GM20000 (cell line): ENCODE measurements at places on chromosomes 2 and 18.

DNA sequence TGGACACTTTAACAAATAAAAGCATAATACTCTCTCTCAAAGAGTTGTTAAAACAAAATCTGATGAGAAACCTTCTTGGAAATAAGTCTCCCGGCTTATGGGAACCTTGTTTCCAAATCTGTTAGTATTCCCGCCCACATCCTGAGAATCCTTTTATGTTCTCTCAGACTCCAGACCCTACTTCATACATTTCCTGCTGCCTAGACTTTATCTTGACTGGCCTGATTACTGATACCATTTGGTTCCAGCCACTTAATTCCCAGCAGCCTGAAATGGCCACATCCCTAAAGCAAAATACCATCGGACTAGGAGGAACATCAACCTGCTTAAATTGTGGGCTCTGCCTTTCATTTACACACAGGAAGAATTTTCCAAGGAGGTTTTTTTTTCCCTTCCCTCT, 79.1 kb upstream of the CYP1B1 start:
- DNase-seq = no peak

DNA sequence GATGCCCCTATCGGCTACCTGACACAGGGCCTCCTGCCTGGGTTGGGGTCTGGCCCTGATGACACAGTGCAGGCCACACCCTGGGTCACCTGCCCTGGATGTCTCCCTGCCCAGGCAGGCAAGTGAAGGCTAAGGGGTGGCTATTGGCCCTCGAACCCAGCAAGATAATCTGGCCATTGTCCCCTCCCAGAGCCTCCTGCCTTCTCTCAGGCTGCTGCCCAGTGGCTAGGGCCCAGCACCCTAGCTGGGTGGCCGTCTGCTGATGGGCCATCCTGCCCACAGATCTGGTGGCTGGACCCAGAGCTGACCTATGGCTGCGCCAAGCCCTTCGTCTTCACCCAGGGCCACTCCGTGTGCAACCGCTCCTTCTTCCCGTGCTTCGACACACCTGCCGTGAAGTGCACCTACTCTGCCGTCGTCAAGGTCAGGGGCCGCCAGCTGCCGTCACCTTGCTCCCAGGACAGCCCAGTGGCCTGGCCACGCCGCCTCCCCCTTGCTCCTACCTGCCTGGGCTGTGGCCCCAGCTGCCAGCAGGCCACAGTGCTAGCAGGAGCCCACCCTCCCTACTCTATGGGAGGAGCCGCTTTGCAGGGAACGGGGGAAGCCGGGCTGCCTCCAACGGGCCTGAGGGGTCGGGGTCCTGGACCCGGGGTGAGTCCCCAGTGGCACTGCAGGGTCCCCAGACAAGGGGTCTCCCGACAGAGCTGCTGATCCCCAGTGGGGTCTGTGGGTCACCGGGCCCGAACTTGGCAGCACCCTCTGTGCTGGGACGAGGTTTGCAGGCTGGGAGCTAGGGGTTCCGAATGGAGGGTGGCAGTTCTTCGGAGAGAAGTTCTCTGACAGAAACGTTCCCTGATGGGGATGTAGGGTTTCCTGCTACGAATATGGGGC, 4.1 kb downstream of the RNPEPL1 start:
- DNase-seq = no peak

- no peak for DNase-seq
Measured at GRCh38 chr2:10246370-10246769, 56.3 kb upstream of the HPCAL1 start.

- DNase-seq = no peak
Measured at GRCh38 chr18:77990901-77991300, 741.3 kb downstream of the GALR1 start.

DNA sequence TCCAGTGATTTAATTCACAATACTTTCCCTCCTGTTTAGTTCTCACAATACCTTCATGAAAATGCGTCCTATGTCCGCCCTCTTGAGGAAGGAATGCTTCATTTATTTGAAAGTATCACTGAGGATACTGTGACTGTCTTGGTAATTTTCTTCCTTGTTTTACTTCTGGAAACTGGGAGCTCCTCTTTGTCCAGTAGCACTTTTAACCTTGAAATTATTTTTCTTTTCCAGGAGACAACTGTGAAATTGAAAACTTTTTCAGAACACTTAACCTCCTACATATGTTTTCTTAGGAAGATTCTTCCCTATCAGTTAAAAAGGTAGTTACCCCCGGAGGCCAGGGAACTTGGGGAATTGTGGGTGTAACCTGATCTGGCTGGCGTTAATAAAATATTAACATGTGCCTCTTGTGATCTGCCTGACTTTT, 58.9 kb upstream of the STON1 start:
- DNase-seq = no peak

GRCh38 chr18:69956057-69956456, 8.4 kb upstream of the CD226 start:
- no peak for DNase-seq

DNA sequence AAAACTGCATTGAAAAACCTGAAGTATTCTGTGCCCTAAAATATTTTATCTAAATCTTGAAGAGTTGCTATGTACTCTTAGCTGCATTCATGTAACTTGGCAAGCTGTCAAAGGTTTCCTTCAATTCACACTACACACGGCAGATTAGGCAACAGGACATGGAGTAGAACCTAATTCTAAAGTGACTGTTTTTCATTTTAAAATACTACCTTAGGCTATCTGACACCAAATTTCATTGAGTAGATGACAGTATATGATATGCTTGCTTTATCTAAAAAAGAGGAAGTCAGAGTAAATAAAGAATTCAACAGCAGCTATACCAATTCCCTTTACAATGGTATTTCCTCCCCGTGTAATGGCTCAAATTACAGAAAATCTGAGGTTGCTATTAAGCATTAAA, 45.4 kb downstream of the EXOC6B start:
- no peak for DNase-seq
